Karpas-422 (cell line): ENCODE measurements at places on chromosomes 1 and 21. TPM values are rescaled to one million over a fixed set of nuclear protein-coding genes. Genes with fewer than 3 reads are reported as not detected.

Gene VHLL
- not detected in 2 replicates for total RNA-seq

Gene ECE1
- total RNA-seq = 59.9 and 81.7 TPM in 2 replicates

GRCh38 chr1:48675251-48675650 is 101.4 kb downstream of the BEND5 start:
- no peaks in the 10 kb centered on the region for H3K27me3 ChIP-seq
- no peaks in the 10 kb centered on the region for H3K36me3 ChIP-seq
- no peak overlapping the region for H3K27ac ChIP-seq
- no peak for DNase-seq
- H3K4me3 ChIP-seq = no peak overlapping the region

- no peaks in the 10 kb centered on the region for H3K36me3 ChIP-seq
- H3K27me3 ChIP-seq = no peaks in the 10 kb centered on the region
- H3K4me1 ChIP-seq = no peaks in the 10 kb centered on the region
- no peak for DNase-seq
- no peak overlapping the region for H3K4me3 ChIP-seq
These were observed 28.8 kb upstream of the CDCA8 start for GRCh38 chr1:37663426-37664000.

GRCh38 chr1:100902365-100902764 is 6.5 kb downstream of the SLC30A7 start:
- no peak for DNase-seq
- H3K4me3 ChIP-seq = no peak overlapping the region
- H3K27me3 ChIP-seq = no peaks in the 10 kb centered on the region
- no peak overlapping the region for H3K27ac ChIP-seq

DNA sequence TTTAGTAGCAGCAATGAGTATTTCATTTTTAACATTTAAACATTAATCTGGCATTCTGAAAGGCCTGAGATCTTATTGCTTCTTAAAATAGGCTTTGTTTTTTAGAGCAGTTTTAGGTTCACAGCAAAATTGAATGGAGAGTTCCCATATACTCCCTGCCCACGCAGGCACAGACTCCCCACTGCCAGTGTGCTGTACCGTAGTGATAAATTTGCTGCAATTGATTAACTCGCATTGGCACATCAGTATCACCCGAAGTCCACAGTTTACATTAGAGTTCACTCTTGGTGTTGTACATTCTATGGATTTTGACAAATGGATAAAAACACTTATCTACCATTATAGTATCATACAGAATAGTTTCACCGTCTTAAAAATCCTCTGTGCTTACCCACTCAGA is 71.8 kb upstream of the ERRFI1 start:
- no peaks in the 10 kb centered on the region for H3K36me3 ChIP-seq
- no peaks in the 10 kb centered on the region for H3K27me3 ChIP-seq
- H3K27ac ChIP-seq = no peak overlapping the region
- DNase-seq = no peak
- no peak overlapping the region for H3K4me3 ChIP-seq
- H3K4me1 ChIP-seq = no peaks in the 10 kb centered on the region; the same call in 1 of the 2 replicates

DNA sequence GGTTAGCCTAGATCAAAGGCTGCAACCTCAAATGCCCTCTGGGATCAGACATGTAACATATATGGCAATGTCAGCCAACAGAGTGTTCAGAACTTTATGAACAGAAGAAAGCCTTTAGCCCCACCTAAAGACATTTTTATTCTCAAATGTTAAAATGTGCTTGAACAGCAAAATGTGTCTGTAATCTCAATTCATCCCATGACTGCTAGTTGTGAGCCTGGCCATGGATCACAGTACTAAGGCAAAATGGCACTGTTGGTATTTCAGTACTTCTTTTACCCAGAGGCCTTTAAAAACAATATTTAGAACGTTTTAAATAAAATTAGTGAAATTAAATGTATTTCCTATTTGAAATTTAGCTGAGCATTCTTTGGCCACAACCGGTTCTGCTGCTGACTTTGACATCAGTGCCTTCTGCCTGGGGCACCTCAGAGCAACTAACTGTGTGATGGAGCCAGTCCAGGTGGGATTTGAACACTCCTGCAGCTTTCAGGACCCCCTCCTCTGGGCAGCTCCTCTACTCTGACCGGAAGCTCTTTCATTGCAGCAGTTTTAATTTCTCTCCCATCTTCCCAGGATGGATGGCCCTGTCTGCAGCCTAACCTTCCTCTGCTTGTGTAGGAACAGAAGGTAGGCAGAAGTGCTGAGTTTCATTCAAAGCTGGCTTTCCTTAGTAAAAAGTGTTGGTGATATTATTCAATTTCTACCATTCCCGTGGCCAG is 68.3 kb upstream of the NFIA start:
- H3K36me3 ChIP-seq = no peaks in the 10 kb centered on the region
- no peak for DNase-seq
- no peak overlapping the region for H3K4me3 ChIP-seq
- no peak overlapping the region for H3K27ac ChIP-seq

- no peaks in the 10 kb centered on the region for H3K27me3 ChIP-seq
- no peaks in the 10 kb centered on the region for H3K36me3 ChIP-seq
- no peak overlapping the region for H3K4me3 ChIP-seq
- H3K4me1 ChIP-seq = no peaks in the 10 kb centered on the region
- no peak for DNase-seq
These were observed 597.1 kb upstream of the USP24 start for GRCh38 chr1:55812281-55812680.
